NCI-H2171 (cell line): ENCODE measurements at places on chromosomes 4 and X.

DNA sequence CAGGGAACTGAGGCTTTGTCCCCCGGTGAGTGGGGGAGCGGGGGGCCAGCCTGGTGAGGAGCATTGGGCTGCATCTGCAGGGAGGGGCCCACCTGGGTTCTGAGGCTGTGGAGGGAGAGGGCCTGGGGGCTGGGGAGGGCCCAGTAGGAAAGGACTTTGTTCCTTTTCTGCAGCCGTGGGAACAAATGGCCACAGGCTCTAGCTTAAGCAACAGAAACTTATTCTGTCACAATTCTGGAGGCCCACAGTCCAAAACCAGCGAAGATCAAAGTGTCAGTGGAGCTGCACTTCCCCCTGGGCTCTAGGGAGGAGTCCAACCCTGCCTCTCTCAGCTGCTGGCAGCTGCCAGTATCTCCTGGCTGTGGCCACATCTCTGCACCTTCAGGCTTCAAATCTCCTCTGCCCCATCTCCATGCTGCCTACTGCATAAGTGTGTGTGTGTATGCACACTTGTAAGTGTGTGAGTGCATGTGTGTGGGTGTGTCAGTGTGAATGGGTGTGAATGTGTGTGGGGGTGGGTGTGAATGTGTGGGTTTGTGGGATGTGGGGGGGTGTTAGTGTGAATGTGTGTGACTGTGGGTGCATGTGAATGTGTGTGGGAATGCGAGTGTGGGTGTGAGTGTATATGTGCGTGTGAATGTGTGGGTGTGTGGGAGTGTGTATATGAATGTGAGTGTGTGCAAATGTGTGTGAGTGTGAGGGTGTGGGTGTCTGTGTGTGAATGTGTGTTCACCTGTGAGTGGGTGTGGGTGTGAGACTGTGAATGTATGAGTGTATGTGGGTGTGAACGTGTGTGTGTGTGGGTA, 204.5 kb upstream of the PSAPL1 start:
- DNase-seq, result no peak

DNA sequence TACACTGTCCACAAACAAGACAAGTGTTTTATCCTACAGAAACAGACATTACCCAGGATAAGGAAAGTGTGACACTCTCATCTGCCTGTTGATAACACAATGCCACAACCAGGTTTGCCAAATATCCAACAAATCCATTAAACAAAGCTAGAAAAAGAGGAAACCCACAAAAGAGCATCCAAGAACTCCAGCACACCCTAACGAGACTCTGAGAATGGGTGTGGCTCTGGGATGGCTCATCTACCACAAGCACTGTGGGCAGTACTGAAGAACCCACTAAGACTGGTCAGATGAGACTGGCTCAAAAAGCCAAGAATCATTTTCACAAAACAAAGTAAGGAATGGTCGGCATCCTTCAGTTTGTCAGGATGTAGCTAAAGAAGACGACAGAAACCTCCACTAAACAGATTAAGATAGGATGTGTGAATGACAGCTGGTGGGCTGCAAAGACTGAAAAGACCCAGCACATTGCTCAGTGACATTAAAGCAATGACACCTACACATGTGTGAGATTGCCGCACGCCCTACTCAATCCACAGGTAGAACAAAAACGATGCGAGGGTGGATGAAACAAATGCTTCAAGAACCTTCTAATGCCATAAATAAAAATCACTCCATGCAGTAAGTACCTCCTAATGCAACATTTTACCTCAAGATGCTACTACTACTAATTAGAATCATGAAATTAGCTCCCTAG, 14.7 kb downstream of the ATP8A1 start:
- no peak for DNase-seq

- DNase-seq, result no peak
Observed at GRCh38 chr4:95898226-95898625, 58.3 kb downstream of the PDHA2 start.

GRCh38 chr4:6907658-6908191, 1.9 kb upstream of the TBC1D14 start:
- DNase-seq, result no peak

- DNase-seq, result no peak
Observed at GRCh38 chrX:20224814-20225487, 41.8 kb downstream of the RPS6KA3 start.

- DNase-seq, result no peak
Observed at GRCh38 chr4:88015659-88016295, 8.3 kb downstream of the PKD2 start.

DNA sequence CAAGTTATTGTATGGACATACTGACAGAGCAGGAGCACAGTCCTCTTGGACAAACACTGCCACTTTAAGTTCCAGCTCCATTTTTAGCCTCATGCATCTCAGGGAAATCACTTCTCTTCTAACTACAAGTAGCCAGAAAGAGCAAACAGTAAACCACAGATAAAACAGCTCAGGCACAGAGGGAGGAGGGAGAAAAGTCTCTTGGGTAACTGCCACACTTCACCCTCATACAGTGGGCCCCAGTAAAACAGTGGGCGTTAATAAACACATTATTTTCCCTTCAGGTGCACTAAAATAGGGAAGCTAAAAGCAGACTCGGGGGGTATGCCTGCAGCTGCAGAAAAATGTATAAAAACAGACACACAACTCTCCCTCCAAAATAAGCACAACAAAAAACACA, 21.6 kb downstream of the CD38 start:
- no peak for DNase-seq

GRCh38 chrX:78092296-78092695, 11.8 kb upstream of the PGK1 start:
- no peak for DNase-seq
